Stimulated activated CD8-positive, alpha-beta memory T cell treated with anti-CD3 and anti-CD28 coated beads, Interleukin-7, amount 100 ng/mL, for 1 hour (primary cell): ENCODE measurements at places on chromosomes 6 and 20.

- DNase-seq = no peak
Measured at GRCh38 chr6:54879188-54879985, 32.8 kb downstream of the FAM83B start.

- DNase-seq = no peak
Measured at GRCh38 chr6:149939356-149939648, 2.5 kb upstream of the ULBP2 start.

- no peak for DNase-seq
Measured at GRCh38 chr6:165049362-165049761, 260.0 kb downstream of the C6orf118 start.

- DNase-seq = no peak
Measured at GRCh38 chr6:141467881-141468280, 664.8 kb upstream of the GJE1 start.

- DNase-seq = no peak
Measured at GRCh38 chr20:13478366-13478765, 160.4 kb downstream of the TASP1 start.

GRCh38 chr6:36873612-36874442, 776 bp downstream of the PPIL1 start:
- no peak for DNase-seq

DNA sequence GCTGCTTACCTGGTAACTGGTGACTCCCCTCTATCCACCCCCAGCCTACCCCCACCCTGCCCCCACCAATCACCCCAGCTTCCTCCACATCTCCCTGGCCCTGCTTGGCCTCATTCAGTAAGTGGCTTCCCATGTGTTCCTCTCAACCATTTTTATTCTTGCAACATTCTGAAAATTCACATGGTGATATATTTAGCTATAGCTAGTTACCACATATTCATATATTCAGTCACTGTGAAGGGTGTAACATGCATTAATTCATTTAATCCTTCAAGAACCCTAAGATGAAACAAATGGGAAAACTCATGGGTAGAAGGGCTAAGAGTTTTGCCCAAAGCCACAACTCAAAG, 95.4 kb upstream of the CEP85L start:
- no peak for DNase-seq

- DNase-seq = no peak
Measured at GRCh38 chr6:35291491-35291890, 6.1 kb upstream of the DEF6 start.

DNA sequence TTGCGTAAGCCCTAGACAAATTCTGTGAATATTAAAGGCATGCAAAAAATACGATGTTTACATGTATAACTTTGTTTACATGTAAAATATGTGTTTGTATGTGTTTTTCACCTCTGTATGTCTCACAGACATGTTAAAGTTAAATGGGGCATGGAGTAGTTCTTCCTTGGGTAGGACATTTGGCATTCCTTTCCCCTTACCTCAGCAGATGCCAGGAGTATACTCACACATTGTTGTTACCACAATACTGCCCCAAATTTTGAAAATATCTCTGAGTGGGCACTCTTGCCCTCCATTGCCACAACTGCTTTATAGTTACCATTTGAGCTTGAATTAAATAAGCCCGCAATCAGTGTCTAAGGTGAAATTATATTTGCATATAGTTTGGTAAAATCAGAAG, 147.5 kb downstream of the MYO6 start:
- no peak for DNase-seq

- DNase-seq = no peak
Measured at GRCh38 chr20:24754691-24755090, 194.4 kb upstream of the CST7 start.

- no peak for DNase-seq
Measured at GRCh38 chr6:168045706-168046620, 33.0 kb downstream of the FRMD1 start.

GRCh38 chr6:142676027-142676443, 268.9 kb downstream of the HIVEP2 start:
- DNase-seq = no peak

DNA sequence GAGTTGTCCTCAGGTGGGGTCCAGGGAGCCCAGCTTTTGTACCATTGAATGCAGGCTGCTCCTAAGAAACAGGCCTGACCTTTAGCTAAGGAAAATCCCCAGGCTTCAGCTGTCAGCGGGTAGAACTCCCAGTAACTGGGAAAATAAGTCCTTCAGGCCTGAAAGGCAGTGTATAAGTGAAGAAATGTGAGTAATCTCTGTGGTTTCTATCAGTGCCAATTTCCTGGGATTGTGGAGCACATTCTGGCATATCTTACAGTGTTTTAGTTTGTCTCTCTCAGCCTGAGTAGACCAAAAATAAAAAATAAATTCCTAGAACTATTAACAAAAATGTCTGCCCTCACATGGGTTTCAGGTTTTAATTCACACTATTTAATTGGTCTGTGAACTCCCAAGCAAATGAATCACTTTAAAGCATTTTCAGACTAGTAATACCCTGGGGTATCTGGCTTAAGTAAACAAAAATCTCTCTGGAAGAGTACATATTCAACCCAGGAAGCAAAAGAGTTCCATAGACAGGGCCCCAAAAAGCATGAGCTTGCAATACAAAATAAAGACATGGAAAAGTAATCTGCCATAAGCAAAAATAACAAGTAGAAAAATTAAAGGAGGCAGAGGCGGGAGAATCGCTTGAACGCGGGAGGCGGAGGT, 566.2 kb upstream of the NOX3 start:
- no peak for DNase-seq

GRCh38 chr6:122265755-122266154, 133.7 kb upstream of the HSF2 start:
- no peak for DNase-seq

GRCh38 chr20:3433744-3434143, 26.3 kb upstream of the DNAAF9 start:
- no peak for DNase-seq

DNA sequence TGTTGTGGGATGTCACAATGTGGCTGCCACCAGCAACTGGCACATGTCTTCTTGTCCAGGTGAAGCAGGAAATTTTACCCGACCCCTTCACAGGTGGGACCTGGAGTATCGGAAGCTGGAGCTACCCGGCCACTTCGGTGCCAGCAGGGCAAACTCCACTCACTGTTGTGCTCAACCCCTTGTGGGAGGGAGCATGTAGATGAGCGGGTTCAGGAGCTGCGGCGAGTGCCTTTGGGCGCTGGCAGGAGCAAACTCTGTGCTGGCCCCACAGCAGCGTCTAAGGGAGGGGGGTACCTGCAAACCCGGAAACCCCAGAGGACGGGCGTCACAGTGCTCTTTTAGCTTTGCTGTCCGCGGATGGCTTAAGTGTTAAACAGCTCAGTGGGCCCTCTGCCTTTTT, 20.7 kb upstream of the SULF2 start:
- DNase-seq = no peak

- DNase-seq = no peak
Measured at GRCh38 chr6:33061987-33062386, 11.5 kb downstream of the HLA-DPA1 start.

GRCh38 chr6:128892079-128892478, 9.1 kb downstream of the LAMA2 start:
- no peak for DNase-seq

DNA sequence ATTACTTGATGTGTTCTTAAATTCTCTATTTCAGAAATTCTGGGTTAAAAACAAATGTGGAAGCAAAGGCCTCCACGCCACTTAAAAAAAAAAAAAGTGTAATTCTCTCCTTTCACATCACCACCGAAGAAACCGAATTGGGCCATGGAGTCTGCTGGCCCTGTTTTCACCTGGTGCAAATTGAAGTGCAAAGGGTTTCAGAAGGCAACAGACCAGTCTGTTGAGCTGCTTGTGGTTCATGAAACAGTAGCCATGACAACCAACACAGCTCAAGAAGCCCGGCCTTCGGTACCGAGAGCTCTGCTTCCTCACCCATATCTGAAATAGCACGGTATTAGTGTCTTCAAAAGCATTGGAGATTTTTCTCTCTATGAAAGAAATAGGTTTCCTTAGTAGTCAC, 63.1 kb downstream of the GMPR start:
- DNase-seq = no peak

DNA sequence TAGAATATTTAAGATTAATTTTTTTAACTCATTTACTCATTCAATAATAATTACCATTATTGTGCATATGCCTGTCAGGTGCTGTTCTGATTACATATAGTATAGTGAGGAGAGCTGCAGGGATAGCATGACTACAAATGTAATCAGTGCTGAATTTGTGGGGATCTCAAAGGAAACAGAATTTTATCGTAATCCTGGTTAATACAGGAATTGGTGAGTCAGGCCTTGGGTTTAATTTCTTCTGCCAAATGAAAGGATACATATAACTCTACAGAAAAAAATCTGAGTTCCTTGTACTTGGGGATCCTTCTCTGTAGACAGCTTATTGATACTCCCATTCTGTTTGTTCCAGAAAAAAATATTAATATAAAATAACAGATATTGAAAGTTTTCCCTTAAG, 297.2 kb downstream of the GJA1 start:
- no peak for DNase-seq

GRCh38 chr20:63072231-63072791, 65.5 kb upstream of the BHLHE23 start:
- DNase-seq = no peak

DNA sequence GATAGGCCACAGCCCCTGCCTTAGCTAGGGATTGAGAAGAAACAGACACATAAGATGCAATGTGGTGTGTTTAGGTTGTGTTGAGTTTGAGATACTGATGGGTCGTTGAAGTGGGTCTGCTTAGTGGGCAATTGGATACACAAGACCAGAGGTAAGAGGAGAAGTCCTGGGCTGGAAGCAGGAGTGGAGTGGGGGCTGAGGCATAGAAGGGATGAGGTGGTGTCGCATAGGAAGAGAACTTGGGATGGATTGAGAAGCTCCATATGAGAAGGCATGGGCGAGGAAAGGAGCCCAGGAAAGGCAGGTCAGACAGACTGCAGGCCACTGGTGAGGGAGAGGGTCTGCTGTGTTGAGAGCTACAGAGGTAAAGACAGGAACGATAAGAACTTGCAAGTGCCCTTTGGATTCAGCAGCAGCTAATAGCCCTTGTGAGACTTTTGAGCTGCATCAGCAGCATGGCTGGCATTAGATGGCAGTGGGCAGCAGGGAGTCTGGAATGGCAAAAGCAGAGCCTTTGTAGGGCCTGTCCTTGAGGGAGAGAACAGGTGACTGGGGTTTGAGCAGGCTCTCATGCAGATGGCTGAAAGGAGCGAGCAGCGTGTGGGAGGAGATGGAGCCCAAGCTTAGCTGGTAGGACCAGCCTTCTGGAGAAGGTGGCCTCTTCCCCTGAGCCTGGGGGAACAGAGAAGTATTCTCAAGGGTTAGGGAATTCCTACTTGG, 33.2 kb downstream of the PLCG1 start:
- DNase-seq = no peak

DNA sequence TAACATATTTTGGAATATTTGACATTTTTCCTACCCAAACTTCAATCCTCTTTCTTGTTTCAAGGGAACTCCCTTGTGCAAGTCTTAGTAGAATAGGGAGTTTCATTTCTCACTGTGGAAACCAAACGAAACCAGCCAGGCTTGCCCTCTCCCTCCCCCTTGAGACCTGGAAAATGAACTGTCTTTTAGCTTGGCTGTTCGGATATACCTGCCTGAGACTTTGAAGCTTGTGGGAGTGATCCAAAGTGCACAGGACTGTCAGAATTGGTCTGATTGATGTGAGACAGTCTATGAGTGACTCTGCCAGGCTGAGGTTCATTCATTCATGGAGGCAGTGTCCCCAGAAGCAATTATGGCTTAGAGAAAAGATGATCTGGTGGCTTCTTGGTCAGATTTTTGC, 388.1 kb downstream of the EPM2A start:
- DNase-seq = no peak

GRCh38 chr6:168195712-168196111, 116.7 kb upstream of the FRMD1 start:
- no peak for DNase-seq

DNA sequence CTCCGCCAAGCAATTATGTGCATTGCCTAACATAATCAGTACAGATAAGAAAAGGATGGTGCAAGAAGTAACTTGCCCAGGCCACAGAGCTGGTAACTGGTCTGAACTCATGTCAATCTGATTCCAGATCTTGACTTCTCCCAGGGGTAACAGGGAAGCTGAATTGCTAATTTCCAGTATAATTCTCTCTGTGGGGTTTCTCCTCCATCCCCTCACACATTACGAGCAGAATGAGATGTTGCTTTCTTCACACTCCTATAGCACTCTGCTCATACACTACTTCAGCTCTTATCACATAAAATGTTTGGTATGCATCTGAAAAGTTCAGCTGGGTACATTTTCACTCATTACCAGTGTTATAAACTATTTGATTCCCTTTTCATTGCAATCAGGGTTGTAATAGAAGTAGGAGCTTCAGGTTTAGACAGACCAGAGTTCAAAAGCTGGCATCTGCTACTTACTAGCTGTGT, 24.0 kb upstream of the LRRC1 start:
- DNase-seq = no peak

DNA sequence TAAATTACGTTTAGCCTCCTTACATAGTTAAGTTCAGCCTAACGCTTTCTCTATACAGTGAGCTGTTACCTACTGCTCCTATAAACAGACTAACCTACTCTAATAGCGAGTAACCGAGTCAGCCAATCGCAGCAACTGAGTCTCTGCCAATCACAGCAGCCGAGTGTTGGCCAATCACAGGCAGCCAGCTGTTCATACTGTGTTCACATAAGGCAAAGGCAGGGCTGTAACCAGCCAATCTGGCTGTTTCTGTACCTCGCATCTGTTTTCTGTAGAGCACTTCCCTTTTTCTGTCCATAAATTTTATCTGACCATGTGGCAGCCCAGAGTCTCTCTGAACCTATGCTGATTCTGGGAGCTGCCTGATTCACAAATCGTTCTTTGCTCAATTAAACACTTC, 263.9 kb upstream of the JARID2 start:
- DNase-seq = no peak

DNA sequence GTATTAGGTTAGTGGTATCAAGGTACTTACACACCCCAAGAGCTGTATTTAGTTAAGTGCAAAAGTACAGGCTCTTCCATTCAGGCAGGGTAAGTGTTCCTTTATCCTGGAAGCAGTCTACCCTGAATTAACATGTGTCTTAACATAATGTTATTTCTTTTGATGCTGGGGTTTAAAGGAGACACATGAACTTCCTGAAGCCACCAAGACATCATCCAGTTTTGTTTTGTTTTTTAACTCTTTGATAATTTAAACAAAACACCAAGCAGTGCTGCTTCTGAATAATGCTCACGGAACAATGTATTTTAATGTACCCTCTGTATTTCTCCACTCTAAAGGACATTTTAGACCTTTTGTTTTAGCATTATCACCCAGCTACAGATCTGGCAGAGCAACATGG, 50.5 kb upstream of the PLCB4 start:
- DNase-seq = no peak

DNA sequence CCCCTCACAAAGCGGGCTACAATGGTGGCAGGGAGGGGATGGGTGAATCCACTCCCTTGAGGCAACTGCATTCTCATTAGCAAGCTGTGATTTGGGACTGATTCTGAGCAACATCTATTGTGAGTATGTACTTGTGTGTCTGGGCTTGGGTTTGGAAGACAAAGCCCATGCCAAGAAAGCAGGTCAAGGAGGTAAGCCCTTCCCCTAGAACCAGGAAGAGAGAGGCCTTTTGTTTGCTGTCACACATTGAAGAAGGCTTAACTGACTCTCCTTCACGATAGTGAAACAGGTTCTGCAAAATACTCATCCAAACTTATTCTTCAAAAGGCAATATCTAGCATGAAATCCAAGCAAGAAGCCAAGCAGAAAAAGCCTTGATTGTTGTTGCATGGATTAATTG, 403.1 kb upstream of the ID4 start:
- DNase-seq = no peak
